Hepatocyte (in vitro differentiated cells): ENCODE measurements at places on chromosomes 7 and 10.

DNA sequence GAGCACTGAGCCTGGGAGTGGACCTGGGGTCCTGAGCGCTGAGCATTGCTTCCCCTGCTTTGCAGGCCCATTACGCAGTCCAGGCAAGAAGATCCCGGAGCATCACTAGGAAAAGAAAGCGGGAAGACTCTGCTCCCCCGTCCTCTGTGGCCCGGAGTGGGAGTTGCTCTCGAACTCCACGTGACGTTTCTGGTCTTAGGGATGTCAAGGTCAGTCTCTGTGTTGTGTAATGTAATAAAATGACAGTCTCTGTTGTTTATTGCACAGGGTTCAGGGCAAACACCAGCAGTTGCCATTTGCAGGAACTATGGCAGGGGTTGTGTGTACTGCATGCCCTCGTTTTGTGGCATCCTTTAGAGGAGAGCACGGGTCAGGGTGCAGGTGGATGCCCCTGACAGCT lies 10.0 kb downstream of the IDI2 start:
- DNase-seq: no peak

- peak; percentile 70 for DNase-seq
Observed at GRCh38 chr10:89327803-89328441, at the start of gene IFIT3. IFIT3 (plus strand) TSS chr10:89327997; CDS start chr10:89328074, 77 bp downstream.

DNA sequence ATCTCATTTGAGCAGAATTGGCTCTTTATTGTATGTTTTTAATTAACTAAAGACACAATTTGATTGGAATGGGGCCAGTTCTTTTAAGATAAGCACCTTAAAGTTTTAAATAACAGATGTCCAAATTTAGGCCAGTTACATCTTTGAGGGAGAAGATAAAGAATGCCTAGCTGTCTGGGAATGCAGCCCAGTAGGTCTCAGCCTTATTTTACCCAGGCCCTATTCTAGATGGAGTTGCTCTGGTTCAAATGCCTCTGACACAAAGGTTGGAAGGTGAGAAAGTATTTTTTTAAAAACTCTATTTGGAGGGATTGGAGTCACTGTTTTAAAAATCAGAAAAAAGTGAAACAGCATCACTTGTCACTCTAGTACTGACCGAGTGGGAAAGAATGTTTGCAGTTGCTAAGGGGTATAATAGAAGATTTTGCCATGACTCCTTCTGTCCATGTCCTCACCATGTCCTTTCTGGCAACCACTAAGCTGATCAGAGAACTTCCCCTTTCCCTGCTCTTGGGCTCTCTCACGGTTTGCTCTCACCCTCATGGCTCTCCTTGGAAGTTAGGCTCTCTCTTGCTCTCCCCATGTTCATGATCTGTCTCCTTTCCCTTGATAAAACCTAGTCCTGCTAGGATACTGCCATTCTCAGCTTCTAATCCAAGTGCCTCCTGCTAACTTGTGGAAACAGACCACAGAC lies 238.2 kb upstream of the AGK start:
- no peak for DNase-seq

GRCh38 chr7:138814816-138815332 lies 16.9 kb upstream of the ATP6V0A4 start:
- DNase-seq: no peak

DNA sequence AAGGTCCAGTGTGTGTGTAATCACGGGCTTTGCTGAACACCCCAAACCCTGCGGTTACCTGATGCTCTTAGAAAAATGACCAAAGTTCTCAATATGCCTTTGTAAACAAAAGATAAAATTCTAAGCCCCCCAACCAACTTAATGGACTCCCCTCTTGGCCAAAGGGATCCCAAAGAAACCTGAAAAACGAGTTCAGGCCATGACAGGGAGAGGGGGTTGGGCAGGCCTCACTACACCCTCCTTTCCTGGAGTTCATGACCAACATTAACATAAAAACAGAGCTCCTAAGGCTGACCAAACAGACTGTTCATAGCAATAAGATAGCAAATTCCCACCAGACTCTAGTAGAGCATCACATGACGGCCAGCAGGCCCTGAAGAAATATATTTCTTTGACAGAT lies 3.0 kb upstream of the VIPR2 start:
- DNase-seq: no peak

DNA sequence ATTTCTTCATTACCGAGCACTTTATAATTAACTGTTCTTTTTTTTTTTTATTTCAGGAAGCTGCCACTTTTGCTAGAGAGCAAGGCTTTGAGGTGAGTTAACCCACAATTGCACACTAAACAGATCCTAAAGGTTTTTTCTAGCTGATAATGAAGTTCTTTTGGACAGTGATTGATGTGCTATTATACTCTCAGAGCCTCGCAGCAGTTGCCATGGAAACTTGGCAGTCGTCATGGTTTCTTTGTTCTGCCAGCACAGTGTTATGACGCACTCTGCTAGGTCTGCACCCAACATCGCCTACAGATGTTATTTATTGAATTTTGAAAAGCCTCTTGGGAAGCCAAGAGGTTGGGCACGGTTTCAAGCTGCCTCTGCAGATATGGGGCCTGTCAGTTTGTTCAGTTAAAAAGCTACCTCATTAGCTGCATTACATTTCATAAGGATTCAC lies 237.2 kb upstream of the KAT6B start:
- peak; percentile 74 for DNase-seq

- DNase-seq: no peak
Observed at GRCh38 chr7:857661-858060, 18.7 kb upstream of the GET4 start.
